IPS DF 19.7 (cell line): ENCODE measurements at places on chromosomes 6 and 20.

GRCh38 chr20:63627751-63628245, 897 bp upstream of the GMEB2 start:
- DNase-seq, result no peak

GRCh38 chr20:11429889-11430519, 487.7 kb upstream of the BTBD3 start:
- no peak for DNase-seq

GRCh38 chr6:25490018-25490801, 161.8 kb upstream of the SCGN start:
- DNase-seq, result peak; percentile 67

DNA sequence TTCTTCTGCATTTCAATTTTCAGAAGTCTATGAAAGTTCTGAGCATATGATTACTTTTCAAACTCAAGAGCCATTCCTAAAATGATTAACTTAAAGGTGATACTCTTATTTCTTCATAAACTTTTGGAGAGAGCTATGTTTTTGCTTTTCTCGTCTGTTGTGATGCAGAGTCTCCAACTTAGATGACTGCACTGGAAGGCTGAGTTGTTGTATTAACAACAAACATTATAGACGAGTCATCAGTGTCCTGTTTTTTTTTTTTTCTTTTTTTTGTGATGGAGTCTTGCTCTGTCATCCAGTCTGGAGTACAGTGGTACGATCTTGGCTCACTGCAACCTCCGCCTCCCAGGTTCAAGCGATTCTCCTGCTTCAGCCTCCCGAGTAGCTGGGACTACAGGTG, 101.9 kb downstream of the CD109 start:
- DNase-seq, result no peak

GRCh38 chr6:113524826-113525225, 332.3 kb upstream of the MARCKS start:
- no peak for DNase-seq

- DNase-seq, result no peak
Measured at GRCh38 chr6:161210857-161211256, 63.0 kb downstream of the AGPAT4 start.

- DNase-seq, result no peak
Measured at GRCh38 chr20:21048841-21049273, 57.3 kb downstream of the LINC00237 start.

DNA sequence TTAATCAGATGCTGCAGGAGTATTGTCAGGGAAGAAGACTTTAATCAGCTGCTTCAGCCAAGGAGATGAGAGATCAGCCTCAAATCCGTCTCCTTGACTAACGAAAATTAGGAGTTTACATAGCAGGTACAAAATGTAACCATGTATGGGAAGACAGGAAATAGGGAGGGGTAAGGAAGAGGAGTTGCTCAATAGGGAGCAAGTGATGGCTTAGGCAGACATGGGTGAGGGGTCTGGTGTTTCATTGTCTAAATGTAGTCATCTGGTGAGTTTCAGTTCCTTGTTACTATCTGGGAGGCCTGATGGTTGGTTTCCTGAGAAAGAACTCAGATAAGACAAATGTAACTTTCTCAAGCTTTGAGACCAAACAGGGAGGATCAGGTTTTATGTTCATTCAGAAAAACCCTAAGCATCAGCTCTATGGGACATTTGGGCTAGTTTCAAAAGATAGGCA, 217.3 kb upstream of the SULF2 start:
- no peak for DNase-seq

GRCh38 chr6:101513181-101513580, 119.7 kb downstream of the GRIK2 start:
- no peak for DNase-seq

DNA sequence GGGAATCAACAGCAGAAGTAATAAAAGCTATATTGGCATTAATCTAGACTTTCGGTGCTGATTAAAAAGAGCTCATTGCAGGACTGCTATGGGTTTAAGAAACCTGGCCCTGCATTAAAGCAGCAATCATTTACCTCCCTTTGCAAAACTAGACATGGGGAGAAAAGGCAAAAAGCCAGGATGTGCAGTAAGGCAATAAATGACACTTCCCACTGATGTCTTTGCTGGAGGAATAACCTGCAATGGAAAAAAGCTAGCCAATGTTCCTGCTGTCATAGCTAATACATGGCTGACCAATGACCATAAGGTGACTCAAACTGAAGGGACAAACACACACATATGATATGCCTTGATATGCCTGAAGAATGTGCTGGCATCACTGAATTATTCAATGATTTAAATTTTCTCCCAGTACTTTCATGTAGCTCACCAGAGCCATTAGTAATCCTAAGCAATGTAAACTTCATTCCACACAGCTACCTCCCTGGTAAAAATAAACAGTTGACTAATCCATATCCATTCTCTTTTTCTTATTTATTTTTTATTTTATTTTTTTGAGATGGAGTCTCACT, 8.7 kb downstream of the DNAAF9 start:
- DNase-seq, result no peak
